ENCODE measurements at places on chromosomes 2 and 18.

- H3K36me3 ChIP-seq: no peaks in the 10 kb centered on the region
- no peak overlapping the region for H3K27ac ChIP-seq
- DNase-seq: no peak
- no peaks in the 10 kb centered on the region for H3K27me3 ChIP-seq
These were observed 748.6 kb upstream of the DDX18 start for GRCh38 chr2:117065912-117066311.

- H3K4me1 ChIP-seq: peaks cover 58% of the 10 kb centered on the region
- H3K27ac ChIP-seq: peak overlapping the region; percentile 57
- no peak overlapping the region for H3K4me3 ChIP-seq
- no peaks in the 10 kb centered on the region for H3K36me3 ChIP-seq
- no peaks in the 10 kb centered on the region for H3K27me3 ChIP-seq
These were observed 42.7 kb downstream of the RAB31 start for GRCh38 chr18:9750606-9751304.

- no peaks in the 10 kb centered on the region for H3K4me1 ChIP-seq
- no peak overlapping the region for H3K4me3 ChIP-seq
- no peak overlapping the region for H3K27ac ChIP-seq
- DNase-seq: no peak
- H3K27me3 ChIP-seq: no peaks in the 10 kb centered on the region
- no peaks in the 10 kb centered on the region for H3K36me3 ChIP-seq
These were observed 30.7 kb downstream of the STON1 start for GRCh38 chr2:48560546-48561209.

DNA sequence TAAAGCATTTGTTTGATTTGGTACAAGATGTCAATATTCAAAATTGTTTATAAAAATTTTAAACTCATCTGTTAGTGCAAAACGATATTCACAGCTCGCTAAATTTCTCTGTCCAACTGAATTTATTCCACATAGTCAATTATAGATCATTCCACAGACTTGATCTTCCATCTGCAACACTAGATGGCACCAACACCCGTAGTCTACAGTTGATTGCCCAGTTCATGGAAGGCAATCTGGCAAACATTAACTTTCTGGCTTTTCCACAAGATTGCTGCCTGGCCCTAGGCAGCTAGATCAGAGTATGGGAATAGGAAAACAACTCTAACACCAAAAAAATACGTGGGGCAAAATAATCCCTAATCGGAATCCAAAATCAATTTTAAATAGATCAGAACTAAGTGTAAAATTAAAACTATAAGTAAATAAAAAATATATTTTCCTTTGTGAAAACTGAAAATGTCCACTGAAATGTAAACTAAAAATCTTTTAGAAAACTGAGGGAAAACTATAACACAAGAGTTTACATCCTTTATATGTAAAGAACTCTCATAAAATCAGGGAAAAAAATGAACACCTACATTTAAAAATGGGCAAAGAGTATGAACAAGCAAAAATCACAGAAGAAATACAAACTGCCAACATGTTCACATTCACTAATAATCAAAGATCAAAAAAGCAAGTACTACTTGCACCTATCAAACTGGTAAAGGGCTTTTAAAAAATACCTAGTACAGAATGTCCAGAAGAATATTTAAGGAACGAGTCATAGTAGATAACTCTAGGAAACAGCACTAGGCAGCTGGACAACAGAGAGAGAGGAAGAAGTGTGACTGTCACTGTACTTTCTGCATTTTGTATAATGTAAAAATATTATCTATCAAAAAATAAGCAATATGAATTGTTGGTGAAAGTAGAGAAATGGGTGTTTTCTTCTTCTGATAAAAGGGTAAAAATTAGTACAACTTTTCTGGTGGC, 35.0 kb downstream of the RTN4 start:
- H3K27me3 ChIP-seq: no peaks in the 10 kb centered on the region
- peaks cover 2% of the 10 kb centered on the region for H3K36me3 ChIP-seq
- H3K4me3 ChIP-seq: no peak overlapping the region

GRCh38 chr2:68052717-68053422, 9.9 kb downstream of the C1D start:
- no peak overlapping the region for H3K27ac ChIP-seq
- no peaks in the 10 kb centered on the region for H3K36me3 ChIP-seq
- no peak for DNase-seq
- no peak overlapping the region for H3K4me3 ChIP-seq
- H3K27me3 ChIP-seq: no peaks in the 10 kb centered on the region

DNA sequence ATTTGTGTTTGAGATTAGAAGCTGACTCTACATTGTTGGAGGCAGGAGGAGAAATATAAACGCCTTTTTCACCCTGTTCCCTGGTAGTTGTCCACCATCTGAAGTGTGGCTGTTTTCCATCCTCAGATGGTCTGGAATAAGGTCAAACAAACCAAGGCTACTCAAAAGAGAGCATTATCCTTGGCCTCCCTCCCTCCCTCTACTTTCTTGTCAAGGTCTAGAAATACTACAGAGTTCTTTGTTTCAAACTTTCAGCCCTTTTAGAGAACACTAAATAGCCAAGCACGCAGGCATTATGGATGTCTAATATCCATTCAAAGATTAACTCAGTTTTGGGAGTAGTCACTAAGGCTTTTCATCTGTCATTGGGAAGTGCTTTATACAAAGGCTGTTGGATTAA, 215.8 kb upstream of the ITGA4 start:
- DNase-seq: no peak

GRCh38 chr2:129880309-129880708, 99.2 kb upstream of the RAB6C start:
- no peak overlapping the region for H3K27ac ChIP-seq
- H3K27me3 ChIP-seq: no peaks in the 10 kb centered on the region
- no peak for DNase-seq
- no peaks in the 10 kb centered on the region for H3K36me3 ChIP-seq

DNA sequence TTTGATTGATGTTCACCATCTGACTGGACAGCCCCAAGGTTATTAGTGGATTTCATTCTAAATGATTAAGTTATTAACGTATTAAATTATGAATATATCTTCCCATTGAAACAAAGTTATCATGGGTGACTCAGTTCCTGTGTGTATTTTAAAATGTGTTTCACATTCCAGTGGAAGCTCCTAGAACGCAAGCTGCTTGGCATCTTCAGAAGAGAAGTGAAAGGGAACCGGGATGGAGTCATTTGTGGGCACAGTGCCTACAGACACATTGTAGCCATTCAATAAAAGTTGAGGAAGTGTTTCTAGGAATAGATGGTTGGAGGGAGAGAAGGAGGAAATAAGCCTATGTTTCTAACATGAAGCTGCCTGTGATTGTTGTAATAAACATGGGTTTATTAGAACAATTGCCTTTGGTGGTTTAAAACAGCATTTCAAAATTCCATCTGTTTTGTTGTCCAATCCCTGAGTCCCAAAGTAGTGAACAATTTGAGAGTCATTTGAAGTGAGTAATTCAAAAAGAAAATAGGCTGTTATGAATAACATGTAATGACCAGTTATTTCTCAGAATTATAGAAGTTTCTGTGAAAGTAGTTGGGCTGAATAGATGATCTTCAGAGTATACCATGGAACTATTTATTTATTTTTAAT, 143.5 kb downstream of the PKP4 start:
- no peak overlapping the region for H3K4me3 ChIP-seq
- peak; percentile 71 for DNase-seq
- H3K4me1 ChIP-seq: no peaks in the 10 kb centered on the region
- no peaks in the 10 kb centered on the region for H3K27me3 ChIP-seq
- no peaks in the 10 kb centered on the region for H3K36me3 ChIP-seq
- H3K27ac ChIP-seq: no peak overlapping the region

- H3K27me3 ChIP-seq: no peaks in the 10 kb centered on the region
- H3K27ac ChIP-seq: no peak overlapping the region
- H3K36me3 ChIP-seq: no peaks in the 10 kb centered on the region
- no peaks in the 10 kb centered on the region for H3K4me1 ChIP-seq
- DNase-seq: no peak
These were observed 11.8 kb upstream of the ACVR1 start for GRCh38 chr2:157887946-157888345.

GRCh38 chr18:45749918-45750689, 26.1 kb downstream of the SLC14A1 start:
- DNase-seq: no peak
- H3K4me1 ChIP-seq: no peaks in the 10 kb centered on the region
- H3K27me3 ChIP-seq: no peaks in the 10 kb centered on the region
- H3K27ac ChIP-seq: no peak overlapping the region

DNA sequence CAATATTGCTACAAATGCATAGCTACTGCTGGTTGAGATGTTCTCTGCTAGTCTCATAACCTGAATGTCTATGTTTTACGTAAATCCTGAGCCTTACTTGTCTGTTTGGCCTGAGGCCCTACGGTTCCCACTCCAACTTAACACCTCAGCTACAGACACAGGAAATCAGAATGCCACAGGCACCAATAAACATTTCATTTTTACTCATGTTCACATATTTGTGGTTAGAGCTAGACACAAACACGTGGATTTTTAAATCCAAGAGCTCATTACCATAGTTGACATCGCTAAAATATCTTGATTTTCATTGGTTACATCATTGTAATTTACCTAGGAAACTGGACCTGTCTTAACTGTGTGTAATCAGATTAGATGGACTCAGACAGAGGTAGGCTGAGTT, 263.8 kb upstream of the CDH19 start:
- no peak for DNase-seq
- no peaks in the 10 kb centered on the region for H3K4me1 ChIP-seq
- H3K27me3 ChIP-seq: no peaks in the 10 kb centered on the region
- no peaks in the 10 kb centered on the region for H3K36me3 ChIP-seq
